ENCODE measurements at places on chromosomes 7 and 10. TPM values are rescaled to one million over a fixed set of nuclear protein-coding genes. Genes with fewer than 3 reads are reported as not detected.
A peak's percentile ranks its signal among the peaks of the same experiment; 100 is the strongest.

DNA sequence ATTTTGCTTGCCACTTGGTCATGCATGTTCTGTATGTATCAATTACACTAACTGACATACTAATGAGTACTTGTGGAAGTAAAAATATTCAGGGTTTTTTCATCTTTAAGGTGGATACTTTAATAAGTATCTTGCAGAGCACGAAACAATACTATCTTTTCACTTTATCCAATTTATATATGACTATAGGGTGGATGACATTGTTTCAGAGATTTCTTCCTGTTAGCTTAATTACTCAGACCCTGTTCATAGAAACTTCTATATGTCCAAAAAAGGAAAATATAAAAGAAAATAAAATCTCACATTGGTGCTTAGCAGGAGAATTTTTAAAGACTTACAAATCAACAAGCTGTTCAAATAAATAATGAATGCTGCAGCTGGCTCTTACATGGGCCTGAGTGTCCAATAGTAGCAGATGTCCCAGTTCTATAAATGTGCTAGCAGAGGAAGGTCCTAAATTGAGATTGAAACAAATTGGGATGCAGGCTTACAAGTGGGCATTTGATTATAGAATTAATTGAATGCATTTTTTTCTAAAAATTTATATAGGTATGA is 91.5 kb upstream of the THSD7A start:
- H3K27me3 ChIP-seq, result no peaks in the 10 kb centered on the region
- peak; percentile 2 for DNase-seq
- no peaks in the 10 kb centered on the region for H3K4me1 ChIP-seq
- H3K36me3 ChIP-seq, result no peaks in the 10 kb centered on the region

- H3K4me1 ChIP-seq, result no peaks in the 10 kb centered on the region
- H3K4me3 ChIP-seq, result no peak overlapping the region
- H3K27me3 ChIP-seq, result no peaks in the 10 kb centered on the region
- H3K27ac ChIP-seq, result no peak overlapping the region
These were observed 276.2 kb upstream of the SORCS1 start for GRCh38 chr10:107440741-107441140.

- no peak overlapping the region for H3K27ac ChIP-seq
- no peaks in the 10 kb centered on the region for H3K36me3 ChIP-seq
- H3K27me3 ChIP-seq, result no peaks in the 10 kb centered on the region
- no peak overlapping the region for H3K4me3 ChIP-seq
These were observed 17.4 kb upstream of the EEPD1 start for GRCh38 chr7:36135700-36136099.

GRCh38 chr7:98624846-98625420 is 7.8 kb downstream of the NPTX2 start:
- peaks cover 24% of the 10 kb centered on the region for H3K27me3 ChIP-seq
- H3K27ac ChIP-seq, result no peak overlapping the region
- no peaks in the 10 kb centered on the region for H3K36me3 ChIP-seq
- DNase-seq, result no peak

DNA sequence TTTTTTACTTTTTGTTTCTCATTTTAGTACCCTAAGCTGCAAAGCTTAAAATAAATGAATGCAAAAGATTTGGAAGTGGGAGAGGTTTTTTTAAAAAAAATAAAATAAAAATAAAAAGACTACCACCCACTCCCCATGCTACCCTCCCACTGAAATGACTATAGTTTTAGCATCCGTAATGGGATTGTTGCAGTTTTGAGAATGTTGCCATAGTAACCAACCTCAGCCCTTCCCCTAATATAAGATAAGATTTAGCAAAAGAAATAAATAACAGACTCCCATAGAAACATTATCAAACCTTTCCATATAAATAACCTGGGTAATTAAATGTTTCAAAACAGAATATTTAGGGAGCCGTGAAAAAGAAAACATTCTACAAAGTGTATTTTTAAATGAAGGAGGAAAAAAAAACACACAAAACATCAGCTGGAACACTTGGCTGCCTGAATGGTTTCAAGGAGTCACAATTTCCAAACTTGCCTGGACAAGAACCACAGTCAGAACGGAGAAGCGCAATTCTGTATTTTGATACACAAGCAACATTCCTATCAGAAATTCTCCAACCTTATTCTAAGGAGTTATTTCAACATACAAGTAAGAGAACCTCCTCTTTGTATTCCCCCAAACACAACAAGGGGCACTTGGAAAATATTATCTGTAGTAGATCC is 57.4 kb downstream of the DGKI start:
- no peak overlapping the region for H3K4me3 ChIP-seq
- H3K4me1 ChIP-seq, result no peaks in the 10 kb centered on the region
- H3K27ac ChIP-seq, result no peak overlapping the region
- no peaks in the 10 kb centered on the region for H3K36me3 ChIP-seq

- no peaks in the 10 kb centered on the region for H3K27me3 ChIP-seq
- peak within 1 kb of the TSS; percentile 91 for H3K27ac ChIP-seq
- H3K36me3 ChIP-seq, result no peaks in the 10 kb centered on the region
- peak; percentile 78 for DNase-seq
These were observed at the start of gene MYPN for GRCh38 chr10:68109331-68109730. TSS of gene MYPN (plus strand) at chr10:68109488. CDS start at chr10:68121439, 11,951 bp downstream.

- peaks cover 33% of the 10 kb centered on the region for H3K4me1 ChIP-seq
- no peak overlapping the region for H3K4me3 ChIP-seq
- H3K36me3 ChIP-seq, result peaks cover 12% of the 10 kb centered on the region
These were observed 2.8 kb downstream of the ASIC3 start for GRCh38 chr7:151051108-151051507.

GRCh38 chr7:135620980-135621850 is 41.1 kb upstream of the STMP1 start:
- peak; percentile 84 for DNase-seq
- no peak overlapping the region for H3K27ac ChIP-seq
- H3K36me3 ChIP-seq, result peaks cover 31% of the 10 kb centered on the region
- H3K4me3 ChIP-seq, result no peak overlapping the region
- H3K4me1 ChIP-seq, result no peaks in the 10 kb centered on the region
- H3K27me3 ChIP-seq, result no peaks in the 10 kb centered on the region

GRCh38 chr10:47364911-47365310 is 16.7 kb downstream of the RBP3 start:
- H3K27ac ChIP-seq, result no peak overlapping the region
- no peak overlapping the region for H3K4me3 ChIP-seq
- no peak for DNase-seq
- peaks cover 2% of the 10 kb centered on the region for H3K36me3 ChIP-seq

GRCh38 chr7:77444123-77444522 is 28.0 kb upstream of the GSAP start:
- peak overlapping the region; percentile 77 for H3K27ac ChIP-seq
- DNase-seq, result peak; percentile 85
- H3K36me3 ChIP-seq, result no peaks in the 10 kb centered on the region
- H3K4me3 ChIP-seq, result no peak overlapping the region

GRCh38 chr7:66452165-66452564 is 176.5 kb upstream of the KCTD7 start:
- H3K27ac ChIP-seq, result no peak overlapping the region
- H3K36me3 ChIP-seq, result peaks cover 8% of the 10 kb centered on the region
- no peaks in the 10 kb centered on the region for H3K4me1 ChIP-seq
- no peaks in the 10 kb centered on the region for H3K27me3 ChIP-seq

DNA sequence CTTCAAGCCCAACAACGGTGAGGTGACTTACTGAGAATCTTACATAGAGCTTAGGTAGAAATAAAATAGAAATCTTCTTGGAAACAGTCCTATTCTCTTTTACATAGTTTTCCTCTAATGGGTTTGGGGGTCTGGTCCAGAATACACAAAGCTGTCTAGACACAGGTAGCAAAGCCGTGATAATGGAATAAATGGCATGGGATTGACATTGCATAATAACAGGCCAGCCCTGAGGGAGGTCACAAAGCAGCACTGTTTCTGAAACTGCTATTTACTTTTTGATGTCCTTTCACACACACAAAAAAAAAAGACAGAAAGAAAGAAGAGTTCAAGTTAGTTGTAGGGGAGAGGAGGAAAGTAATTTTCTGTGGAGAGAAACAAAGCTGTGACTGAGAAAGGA is 364.8 kb upstream of the SORCS1 start:
- H3K36me3 ChIP-seq, result no peaks in the 10 kb centered on the region
- no peak overlapping the region for H3K27ac ChIP-seq
- no peaks in the 10 kb centered on the region for H3K4me1 ChIP-seq
- no peak for DNase-seq

DNA sequence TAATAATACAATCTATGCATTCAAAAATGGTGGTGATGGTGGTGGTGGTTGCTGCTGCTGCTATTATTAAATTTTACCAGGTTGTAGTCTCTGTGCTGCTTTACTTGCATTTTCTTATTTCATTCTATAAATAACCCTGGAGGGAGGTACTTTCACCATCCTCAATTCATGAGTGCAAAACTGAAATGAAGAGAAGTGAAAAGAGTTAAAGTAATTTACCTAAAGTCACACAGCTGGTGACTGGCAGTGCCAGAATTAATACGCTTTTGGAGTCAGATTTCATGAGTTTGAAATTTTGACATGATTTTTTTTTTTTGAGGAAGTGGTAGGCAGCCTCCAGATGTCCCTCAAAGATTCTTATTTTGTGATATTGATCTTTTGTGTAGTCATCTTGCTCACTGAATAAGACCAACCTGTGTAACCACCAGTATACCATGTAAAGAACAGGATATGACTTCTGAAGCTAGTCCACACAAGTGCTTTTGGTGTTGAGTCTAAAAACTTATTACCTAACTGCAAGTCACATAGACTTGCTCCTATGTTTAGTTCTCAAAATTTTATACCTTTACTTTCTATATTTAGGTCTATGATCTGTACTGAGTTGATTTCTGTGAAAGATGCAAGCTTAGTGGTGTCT is 218.8 kb downstream of the ZWINT start:
- no peaks in the 10 kb centered on the region for H3K36me3 ChIP-seq
- H3K4me1 ChIP-seq, result no peaks in the 10 kb centered on the region
- no peaks in the 10 kb centered on the region for H3K27me3 ChIP-seq
- no peak overlapping the region for H3K27ac ChIP-seq

- H3K36me3 ChIP-seq, result no peaks in the 10 kb centered on the region
- no peak for DNase-seq
- no peak overlapping the region for H3K4me3 ChIP-seq
- H3K27ac ChIP-seq, result no peak overlapping the region
- H3K4me1 ChIP-seq, result no peaks in the 10 kb centered on the region
These were observed 237.5 kb upstream of the GNAI1 start for GRCh38 chr7:79897166-79897565.

- no peaks in the 10 kb centered on the region for H3K27me3 ChIP-seq
- DNase-seq, result no peak
- H3K27ac ChIP-seq, result peak overlapping the region; percentile 100
- no peak overlapping the region for H3K4me3 ChIP-seq
These were observed 67.8 kb downstream of the CREM start for GRCh38 chr10:35194471-35194870.

GRCh38 chr10:102967123-102967522 is 49.0 kb downstream of the CNNM2 start:
- no peak overlapping the region for H3K27ac ChIP-seq
- no peaks in the 10 kb centered on the region for H3K4me1 ChIP-seq
- DNase-seq, result no peak
- no peaks in the 10 kb centered on the region for H3K27me3 ChIP-seq
- no peak overlapping the region for H3K4me3 ChIP-seq
- no peaks in the 10 kb centered on the region for H3K36me3 ChIP-seq

Gene SLC13A1
- total RNA-seq, result not detected

Gene CUTC
- 21.4 TPM for total RNA-seq

Gene ZNF365
- total RNA-seq, result 0.13 TPM

Gene GALNT17
- total RNA-seq, result 27.0 TPM

Gene CHCHD3
- 75.0 TPM for total RNA-seq

Gene TAS2R3
- total RNA-seq, result 1.5 TPM

Gene ARHGAP19
- 8.5 TPM for total RNA-seq

Gene NKX2-3
- 0.62 TPM for total RNA-seq

Gene ATG9B
- 0.22 TPM for total RNA-seq

Gene SH2D4B
- total RNA-seq, result 0.04 TPM

Gene MRLN
- 254 TPM for total RNA-seq

Gene HYAL4
- 0.09 TPM for total RNA-seq

Gene SOSTDC1
- 19.8 TPM for total RNA-seq

All from muscle of leg (tissue), 16 donors.